G401 (cell line): ENCODE measurements at places on chromosomes 7 and 10. TPM values are rescaled to one million over a fixed set of nuclear protein-coding genes. Genes with fewer than 3 reads are reported as not detected.

Gene PRRT4
- 0.78 TPM in 1 of 2 replicates, not detected in the other for total RNA-seq

Gene TEX47
- not detected in 2 replicates for total RNA-seq

Gene FBXL13
- total RNA-seq, result 1.7 and 4.7 TPM in 2 replicates

Gene TRRAP
- total RNA-seq, result 12.2 and 17.3 TPM in 2 replicates

Gene CPA5
- total RNA-seq, result not detected in 2 replicates

Gene ASB15
- total RNA-seq, result not detected in 2 replicates

Gene TMEM273
- total RNA-seq, result not detected in 2 replicates

Gene RBP4
- not detected in 2 replicates for total RNA-seq

Gene SVIL
- 10.4 and 36.3 TPM in 2 replicates for total RNA-seq

Gene PLXDC2
- not detected in 2 replicates for total RNA-seq

Gene SKIDA1
- total RNA-seq, result 22.3 and 22.8 TPM in 2 replicates

Gene NPY4R
- not detected in 2 replicates for total RNA-seq

Gene NEUROG3
- not detected in 2 replicates for total RNA-seq

Gene ARHGAP22
- total RNA-seq, result 1.2 and 4.0 TPM in 2 replicates

Gene PPP1R9A
- 3.3 and 8.2 TPM in 2 replicates for total RNA-seq

Gene JAKMIP3
- total RNA-seq, result 0.27 TPM in 1 of 2 replicates, not detected in the other

Gene GNAT3
- total RNA-seq, result not detected in 2 replicates

Gene MYO3A
- total RNA-seq, result not detected in 2 replicates

Gene TWIST1
- 2.5 TPM in 1 of 2 replicates, not detected in the other for total RNA-seq

Gene HMX2
- total RNA-seq, result not detected in 2 replicates

Gene DNAJC30
- 12.4 and 19.6 TPM in 2 replicates for total RNA-seq

Gene CPN1
- not detected in 2 replicates for total RNA-seq

Gene DRGX
- 0.03 and 0.86 TPM in 2 replicates for total RNA-seq

Gene CRTAC1
- 0.10 TPM in 1 of 2 replicates, not detected in the other for total RNA-seq

Gene SPDYE16
- total RNA-seq, result not detected in 2 replicates

Gene MACC1
- total RNA-seq, result not detected in 2 replicates

Gene FAM131B
- 0.06 and 0.31 TPM in 2 replicates for total RNA-seq

Gene STRA8
- not detected in 2 replicates for total RNA-seq

Gene ENKUR
- not detected in 2 replicates for total RNA-seq

Gene NPC1L1
- not detected in 2 replicates for total RNA-seq
